ENCODE measurements at places on chromosomes 1 and 21.

GRCh38 chr1:66648901-66649595, 103.2 kb upstream of the DYNLT5 start:
- no peak for DNase-seq

DNA sequence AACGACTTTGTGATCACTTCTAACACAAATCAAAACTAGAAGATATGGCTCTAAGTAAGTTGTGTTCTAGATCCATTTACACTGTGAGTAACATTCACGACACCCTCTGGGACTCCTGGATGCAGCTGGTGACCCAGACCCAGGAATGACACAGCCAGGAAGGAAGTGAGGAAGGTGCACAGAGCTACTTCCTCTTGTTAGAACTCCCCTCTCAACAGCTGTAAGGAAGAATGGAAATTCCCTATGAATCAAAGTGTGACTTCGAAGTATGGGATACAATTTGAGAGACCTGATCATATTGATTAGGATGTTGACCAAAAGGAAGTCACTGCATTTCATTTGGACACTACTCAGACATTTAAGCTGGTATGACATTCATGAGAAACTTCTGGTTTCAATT, 185.3 kb downstream of the NRIP1 start:
- DNase-seq, result no peak

DNA sequence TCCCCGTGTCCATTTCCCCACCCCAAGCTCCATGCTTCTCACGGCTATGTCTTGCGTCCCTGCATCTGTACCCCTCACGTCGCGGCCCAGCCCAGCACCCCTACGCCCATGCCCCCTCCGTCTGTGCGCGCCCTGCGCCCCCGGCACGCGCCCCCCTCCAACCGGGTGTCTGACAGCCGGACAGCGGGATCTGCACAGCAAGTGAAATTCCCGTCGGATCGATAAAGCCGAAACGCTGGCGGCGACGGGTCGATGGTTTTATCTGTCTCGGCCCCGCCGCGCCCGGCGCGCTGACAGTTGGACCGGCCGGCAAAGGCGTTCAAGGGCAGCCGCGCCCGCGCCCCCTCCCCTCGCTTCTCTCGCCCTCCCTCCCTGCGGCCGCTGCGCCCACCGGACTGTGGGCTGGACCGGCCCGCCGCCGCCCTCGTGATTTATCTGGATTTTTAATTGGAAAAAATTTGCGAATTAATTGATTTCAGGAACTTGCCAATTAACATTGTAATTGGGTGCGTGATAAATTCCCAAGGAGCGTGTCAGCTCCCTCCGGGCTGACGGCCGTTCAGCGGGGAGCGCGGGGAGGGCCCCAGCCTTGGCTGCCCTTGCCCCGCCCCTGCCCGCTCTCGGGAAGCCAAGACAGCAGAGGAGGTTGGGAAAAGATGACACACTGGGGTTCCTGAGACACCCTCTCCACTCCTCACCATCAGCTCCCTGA, 57.1 kb downstream of the TMEM53 start:
- no peak for DNase-seq

- DNase-seq, result no peak
Measured at GRCh38 chr1:156742801-156743200, 1.9 kb upstream of the MRPL24 start.

DNA sequence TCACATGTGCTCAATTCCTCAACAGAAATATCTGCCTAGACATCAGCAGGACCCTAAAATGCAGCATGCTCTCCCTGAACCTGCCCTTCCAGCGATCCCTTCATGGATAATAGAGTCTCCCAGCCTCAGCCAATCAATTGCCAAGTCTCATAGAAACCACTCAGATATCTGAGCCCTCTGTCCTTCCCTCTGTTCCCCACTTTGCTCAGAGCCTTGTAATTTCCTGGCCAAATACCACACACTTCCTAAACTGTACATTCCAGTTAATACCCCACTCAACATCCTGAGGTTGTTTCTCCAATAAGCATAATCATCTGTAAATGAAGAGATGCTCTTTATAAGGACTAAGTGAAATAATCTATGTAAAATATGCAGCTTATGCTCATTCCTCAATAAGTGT, 59.3 kb upstream of the PTGFRN start:
- no peak for DNase-seq

GRCh38 chr1:84174051-84174556, 30.0 kb downstream of the PRKACB start:
- no peak for DNase-seq

DNA sequence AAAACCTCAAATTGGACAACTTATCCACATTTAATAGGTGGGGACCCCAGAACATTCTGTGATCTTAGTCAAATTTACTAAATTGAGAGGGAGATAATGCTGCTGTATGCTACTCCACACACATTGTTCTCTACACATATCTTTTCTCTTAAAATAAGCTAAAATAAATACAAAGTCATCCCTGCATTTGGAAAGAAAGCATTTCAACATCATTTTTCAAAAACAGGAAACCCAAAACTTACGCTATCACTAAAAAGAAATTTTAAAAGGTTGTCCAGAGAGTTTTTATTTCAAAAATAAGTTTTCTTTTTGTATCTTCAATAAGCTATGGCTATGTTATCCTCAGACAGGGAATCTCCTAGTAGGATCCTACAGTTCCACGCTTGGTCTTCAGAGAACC, 19.5 kb upstream of the OR6N2 start:
- DNase-seq, result no peak

GRCh38 chr1:156920233-156921052, at the start of gene LRRC71:
Gene LRRC71 (plus strand): TSS chr1:156920632. CDS start chr1:156920804, 172 bp downstream.
- peak; percentile 59 for DNase-seq

GRCh38 chr1:202282596-202283283, 59.0 kb downstream of the UBE2T start:
- no peak for DNase-seq

GRCh38 chr1:192831706-192832355, 23.0 kb downstream of the RGS2 start:
- no peak for DNase-seq

GRCh38 chr1:223771469-223771813, 59.1 kb downstream of the CAPN2 start:
- no peak for DNase-seq

- no peak for DNase-seq
Measured at GRCh38 chr1:168892931-168893330, 163.9 kb upstream of the DPT start.

- no peak for DNase-seq
Measured at GRCh38 chr1:206511362-206512057, 4.2 kb downstream of the RASSF5 start.

GRCh38 chr1:53982763-53983104, 35.3 kb downstream of the LDLRAD1 start:
- DNase-seq, result no peak

GRCh38 chr1:216168546-216168945, 254.7 kb downstream of the USH2A start:
- DNase-seq, result no peak

DNA sequence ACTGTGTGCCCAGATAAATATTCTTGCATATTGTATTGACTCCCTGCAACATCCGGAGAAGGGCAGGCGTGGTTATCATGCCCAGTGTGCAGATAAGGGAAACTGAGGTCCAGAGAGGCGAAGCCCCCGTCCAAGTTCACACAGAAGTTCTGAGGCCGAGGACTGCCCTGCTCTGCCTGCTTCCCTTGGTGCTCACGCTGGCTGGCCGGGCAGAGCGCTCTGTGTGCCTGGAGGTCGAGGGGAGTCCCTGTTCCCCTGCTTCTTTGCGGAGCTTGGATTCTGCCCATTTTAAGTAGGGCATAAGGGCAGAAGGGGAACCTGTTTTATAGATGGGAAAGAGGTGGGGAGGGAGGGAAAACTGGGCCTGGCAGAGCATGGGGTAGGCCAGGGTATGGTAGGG, 92.8 kb upstream of the ACTL8 start:
- no peak for DNase-seq

GRCh38 chr1:41740630-41741239, 178.0 kb downstream of the HIVEP3 start:
- DNase-seq, result no peak

DNA sequence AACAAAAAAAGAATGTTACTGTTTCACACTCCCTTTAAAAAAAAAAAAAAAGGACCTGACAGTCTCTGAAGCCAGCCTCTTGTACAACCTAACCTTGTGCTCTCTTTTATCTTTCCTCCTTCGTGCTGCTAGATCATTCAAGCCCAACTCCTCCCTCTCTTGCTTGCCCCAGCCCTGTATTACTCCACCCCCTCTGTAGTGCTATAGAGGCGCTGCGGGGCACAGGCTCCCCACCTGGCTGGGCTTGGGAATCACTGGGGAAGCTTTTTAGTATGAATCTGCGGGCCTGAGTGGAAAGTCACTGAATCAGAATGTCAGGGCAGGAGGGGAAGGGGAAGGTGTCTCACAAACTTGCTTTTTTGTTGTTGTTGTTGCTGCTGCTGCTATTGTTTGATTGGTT, 383.7 kb upstream of the CAMK1G start:
- DNase-seq, result no peak

DNA sequence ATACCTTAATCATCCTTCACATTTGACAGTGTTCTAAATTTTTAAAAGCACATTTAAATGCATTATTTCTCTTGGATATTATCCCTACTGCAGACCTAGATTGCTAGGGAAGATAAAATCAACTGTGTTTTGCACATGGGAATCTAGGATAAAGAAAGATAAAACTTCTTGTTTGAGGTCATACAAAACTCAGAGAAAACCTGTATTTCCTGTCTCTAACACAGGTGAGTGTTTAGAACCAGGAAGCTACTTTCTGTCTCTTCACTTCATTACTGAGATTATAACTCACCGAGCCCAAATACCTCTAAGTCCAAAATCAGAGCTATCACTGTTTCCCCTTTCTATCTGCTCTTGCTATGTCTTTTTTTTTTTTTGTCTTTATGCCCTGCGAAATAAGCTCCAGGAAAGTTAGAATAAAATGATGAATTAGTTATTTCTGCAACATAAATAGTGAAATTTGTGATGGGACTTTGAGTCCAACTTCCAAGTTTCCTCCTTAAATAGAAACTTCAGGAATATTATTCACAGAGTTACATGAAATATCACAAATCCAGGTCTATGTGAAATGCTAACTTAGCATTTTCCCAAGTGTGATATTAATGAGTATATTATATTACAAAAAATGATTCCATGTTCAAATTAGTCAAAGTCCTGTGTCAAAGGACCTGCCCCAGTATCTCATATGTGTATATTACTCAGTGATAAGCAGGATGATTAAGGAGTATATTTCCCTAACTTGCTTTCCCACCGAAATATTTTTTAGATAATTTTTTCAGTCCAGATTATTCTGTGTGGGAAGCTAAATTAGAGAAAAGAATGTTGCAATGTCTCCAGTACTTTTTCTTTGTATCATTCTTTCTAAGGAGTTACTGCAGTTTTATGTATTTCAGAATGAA, 226.4 kb downstream of the PLA2G4A start:
- no peak for DNase-seq

- DNase-seq, result no peak
Measured at GRCh38 chr1:1153874-1154273, 19.8 kb upstream of the TTLL10 start.

DNA sequence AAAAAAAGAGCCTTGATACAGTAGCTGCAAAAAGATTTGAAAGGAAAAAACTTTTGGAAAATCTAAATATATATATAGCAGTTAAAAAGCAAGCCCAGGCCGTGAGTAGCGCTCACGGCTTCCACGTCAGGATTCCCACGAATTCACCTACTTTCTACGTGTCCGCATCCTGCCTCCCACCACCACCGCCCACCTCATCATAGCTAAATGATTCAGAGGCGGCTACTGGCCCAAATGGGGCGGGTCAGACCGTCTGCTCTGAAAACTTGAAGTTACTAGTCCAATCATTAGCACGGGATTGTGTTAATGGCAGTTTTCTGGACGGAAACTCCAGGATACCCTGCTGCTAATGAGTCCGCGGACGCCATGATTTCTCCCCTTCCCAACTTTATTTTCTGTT, 1.3 kb upstream of the CCSAP start:
- no peak for DNase-seq

GRCh38 chr1:229448354-229448753, 14.5 kb upstream of the ACTA1 start:
- no peak for DNase-seq

DNA sequence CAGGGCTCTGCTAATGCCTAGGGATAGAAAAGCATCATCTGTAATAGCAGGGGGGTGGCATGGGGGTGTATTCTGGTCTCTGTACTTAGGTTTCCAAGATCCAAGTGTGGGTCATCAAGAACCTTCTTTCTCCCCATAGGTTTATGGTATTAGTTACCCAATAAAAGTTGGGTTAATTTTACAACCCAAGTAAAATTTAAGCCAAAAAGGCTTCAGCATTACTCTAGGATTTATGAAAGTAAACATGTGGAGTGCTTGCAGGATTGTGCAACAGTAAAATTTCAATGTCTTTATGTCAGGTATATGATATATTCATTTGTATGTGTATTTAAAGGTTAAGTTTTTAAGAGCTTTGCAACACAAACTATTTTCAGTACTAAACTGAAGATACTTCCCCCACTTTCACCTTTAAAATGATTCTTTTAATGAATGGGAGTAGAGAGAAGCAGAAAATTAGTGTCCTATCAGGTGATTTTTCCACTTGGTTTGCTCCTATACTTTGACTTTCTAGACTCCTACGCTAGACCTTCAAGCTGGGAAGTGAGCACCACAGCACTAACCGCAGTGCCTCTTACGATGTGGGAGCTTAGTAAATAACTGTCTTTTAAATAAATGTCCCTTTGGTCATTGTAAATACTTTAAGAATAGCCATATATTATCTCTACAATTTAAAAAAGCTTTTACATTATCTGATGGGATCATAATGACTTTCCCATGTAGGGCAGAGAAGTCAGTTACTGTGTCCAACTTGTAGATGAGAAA, 67.8 kb upstream of the UBE2U start:
- no peak for DNase-seq

- DNase-seq, result no peak
Measured at GRCh38 chr1:56190806-56191365, 388.5 kb downstream of the PLPP3 start.

GRCh38 chr1:39354572-39354971, 136.9 kb upstream of the BMP8A start:
- no peak for DNase-seq

- DNase-seq, result peak; percentile 38
Measured at GRCh38 chr1:11158720-11159321, 30.3 kb upstream of the ANGPTL7 start.

DNA sequence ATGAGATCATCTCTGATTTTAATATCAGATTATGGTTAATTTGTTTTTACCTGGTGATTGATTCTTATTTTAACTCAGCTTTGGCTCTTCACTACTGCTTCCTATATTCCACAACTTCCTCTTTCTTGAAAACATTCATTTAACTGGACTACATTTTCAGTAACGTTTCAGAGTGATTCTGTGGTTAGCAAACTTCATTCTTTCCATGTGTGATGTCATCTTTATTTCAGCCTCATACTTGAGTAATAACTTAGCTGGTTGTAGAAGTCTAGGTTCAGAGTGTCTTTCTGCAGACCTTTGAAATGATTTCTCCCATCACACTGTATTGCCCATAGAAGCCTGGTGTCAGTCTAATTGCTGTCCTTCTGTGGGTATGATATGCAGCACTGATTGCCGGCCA, 36.0 kb upstream of the SLC35F3 start:
- no peak for DNase-seq
